ENCODE measurements at places on chromosomes 13 and 19. TPM values are rescaled to one million over a fixed set of nuclear protein-coding genes. Genes with fewer than 3 reads are reported as not detected.

The SPIB gene
- not detected for total RNA-seq

The EFNB2 gene
- 13.5 TPM for total RNA-seq

The AP2S1 gene
- total RNA-seq, result 143 TPM

The TLE6 gene
- total RNA-seq, result 0.51 TPM

The SCEL gene
- not detected for total RNA-seq

The LGI4 gene
- 0.17 TPM for total RNA-seq
